HFFc6 (cell line): ENCODE measurements at places on chromosomes 11 and 22.

- H3K4me3 ChIP-seq: no peak overlapping the region
- peak; percentile 92 for DNase-seq
- peaks cover 5% of the 10 kb centered on the region; the same call in 1 of the 2 replicates for H3K36me3 ChIP-seq
- H3K27ac ChIP-seq: no peak overlapping the region
- H3K27me3 ChIP-seq: peaks cover 20% of the 10 kb centered on the region
- H3K4me1 ChIP-seq: peaks cover 63% of the 10 kb centered on the region
Observed at GRCh38 chr22:27107824-27108223, 450.4 kb downstream of the MIAT start.

GRCh38 chr22:50009765-50010675, 2.5 kb downstream of the IL17REL start:
- no peak overlapping the region for H3K4me3 ChIP-seq
- no peaks in the 10 kb centered on the region for H3K4me1 ChIP-seq
- no peaks in the 10 kb centered on the region for H3K36me3 ChIP-seq

DNA sequence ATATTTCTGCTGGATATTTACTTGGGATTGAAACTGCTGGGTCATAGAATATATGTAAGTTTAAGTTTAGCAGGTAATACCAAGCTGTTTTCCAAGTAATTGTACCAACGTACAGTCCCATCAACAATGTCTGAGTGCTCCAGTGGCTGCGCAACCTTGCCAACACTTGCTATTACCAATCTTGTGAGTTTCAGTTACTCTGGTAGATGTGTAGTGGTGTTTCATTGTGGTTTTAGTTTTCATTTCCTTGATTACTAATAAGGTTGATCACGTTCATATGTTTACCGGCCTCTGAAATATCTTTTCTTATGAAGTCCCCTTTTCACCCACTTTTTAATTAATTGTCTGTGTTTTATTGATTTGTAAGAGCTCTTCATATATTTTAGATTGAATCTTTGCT, 370.6 kb upstream of the CADM1 start:
- no peaks in the 10 kb centered on the region for H3K4me1 ChIP-seq
- H3K27ac ChIP-seq: no peak overlapping the region
- no peak overlapping the region for H3K4me3 ChIP-seq
- no peaks in the 10 kb centered on the region for H3K27me3 ChIP-seq
- no peak for DNase-seq

- no peaks in the 10 kb centered on the region for H3K36me3 ChIP-seq
- peaks cover 85% of the 10 kb centered on the region for H3K4me1 ChIP-seq
- peak overlapping the region; percentile 1 for H3K4me3 ChIP-seq
Observed at GRCh38 chr11:122210367-122210997, 94.5 kb upstream of the BLID start.

DNA sequence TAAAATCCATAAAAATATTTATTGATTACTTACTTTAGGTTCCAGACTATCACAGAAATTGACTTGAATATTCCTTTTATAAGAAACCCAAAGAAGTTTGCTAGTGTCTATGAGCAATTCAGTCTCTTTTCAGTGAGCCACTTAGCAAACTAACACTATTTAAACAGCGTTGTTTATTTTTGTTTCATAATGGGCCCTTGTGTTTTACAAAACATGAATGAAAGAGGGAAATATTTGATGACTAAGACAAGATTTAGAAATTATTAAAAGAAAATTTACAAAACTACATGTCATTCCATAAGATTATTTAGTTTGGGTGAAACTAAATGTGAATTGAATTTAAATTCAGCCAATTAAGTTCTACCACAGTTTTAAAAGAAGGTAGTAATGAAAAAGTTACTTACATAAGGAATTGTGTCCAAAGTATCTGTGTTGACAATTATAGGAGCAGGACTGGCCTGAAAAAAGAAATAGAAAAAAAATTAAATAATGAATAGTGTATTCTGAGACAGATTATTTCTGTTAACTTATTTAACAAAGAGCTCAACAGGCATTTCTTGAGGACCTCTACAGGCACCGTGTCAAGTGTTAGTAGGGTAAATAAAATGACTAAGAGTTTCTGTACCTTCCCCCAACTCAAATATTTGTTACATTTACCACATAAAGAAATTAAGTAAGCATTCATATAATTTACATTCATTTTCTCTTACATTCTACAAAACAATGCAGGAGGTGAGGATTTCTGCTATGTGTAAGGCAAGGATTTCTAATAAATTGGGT, 964.9 kb upstream of the CCDC90B start:
- no peak overlapping the region for H3K4me3 ChIP-seq
- DNase-seq: no peak
- H3K36me3 ChIP-seq: no peaks in the 10 kb centered on the region
- H3K27me3 ChIP-seq: no peaks in the 10 kb centered on the region

DNA sequence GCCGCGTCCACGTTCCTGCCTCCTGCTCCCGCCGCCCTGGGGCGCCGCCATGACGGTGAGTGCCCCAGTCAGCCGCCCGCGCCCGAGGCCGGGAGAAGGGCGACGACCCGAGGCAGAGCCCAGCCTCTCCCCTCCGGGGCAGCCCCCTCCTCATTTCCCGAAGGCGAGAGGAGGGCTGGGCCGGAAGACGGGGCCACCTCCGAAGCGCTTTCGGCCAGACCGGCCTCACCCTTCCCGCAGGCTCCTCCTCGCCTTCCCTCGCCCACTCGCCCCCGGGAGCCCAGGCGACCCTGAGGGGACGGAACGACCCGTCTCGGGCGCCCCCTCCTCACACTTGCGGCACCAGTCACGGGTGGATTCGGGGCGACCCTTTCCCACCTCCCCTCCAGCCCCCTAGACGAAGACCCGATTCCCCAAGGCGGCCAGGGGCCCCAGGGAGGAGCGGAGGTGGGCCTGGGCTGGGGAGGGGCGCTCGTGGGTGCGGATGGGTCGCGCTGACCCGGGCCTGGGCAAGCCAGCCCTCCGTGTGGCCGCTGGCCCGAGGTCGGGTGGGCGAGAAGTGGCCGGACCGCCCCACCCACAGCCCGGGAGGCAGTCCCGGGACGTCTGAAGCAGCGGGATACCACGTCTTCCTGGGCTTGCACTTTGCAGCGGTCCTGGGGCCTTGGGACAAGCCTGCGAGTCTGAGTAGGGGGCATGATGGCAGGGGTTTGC, 49.7 kb downstream of the TRIOBP start:
- H3K4me1 ChIP-seq: peaks cover 81% of the 10 kb centered on the region
- DNase-seq: no peak
- peak overlapping the region; percentile 83 for H3K27ac ChIP-seq
- H3K27me3 ChIP-seq: peaks cover 2% of the 10 kb centered on the region
- H3K4me3 ChIP-seq: peak overlapping the region; percentile 91
- peaks cover 4% of the 10 kb centered on the region; the same call in 1 of the 2 replicates for H3K36me3 ChIP-seq

GRCh38 chr11:112889446-112889845, 71.8 kb upstream of the NCAM1 start:
- no peak for DNase-seq
- H3K4me1 ChIP-seq: no peaks in the 10 kb centered on the region
- no peak overlapping the region for H3K4me3 ChIP-seq
- H3K27me3 ChIP-seq: peaks cover 2% of the 10 kb centered on the region; the same call in 1 of the 2 replicates

GRCh38 chr22:36755316-36755715, 20.6 kb downstream of the IFT27 start:
- no peak overlapping the region for H3K27ac ChIP-seq
- H3K4me3 ChIP-seq: no peak overlapping the region
- no peaks in the 10 kb centered on the region for H3K36me3 ChIP-seq
- no peak for DNase-seq
- peaks cover 34% of the 10 kb centered on the region for H3K27me3 ChIP-seq

DNA sequence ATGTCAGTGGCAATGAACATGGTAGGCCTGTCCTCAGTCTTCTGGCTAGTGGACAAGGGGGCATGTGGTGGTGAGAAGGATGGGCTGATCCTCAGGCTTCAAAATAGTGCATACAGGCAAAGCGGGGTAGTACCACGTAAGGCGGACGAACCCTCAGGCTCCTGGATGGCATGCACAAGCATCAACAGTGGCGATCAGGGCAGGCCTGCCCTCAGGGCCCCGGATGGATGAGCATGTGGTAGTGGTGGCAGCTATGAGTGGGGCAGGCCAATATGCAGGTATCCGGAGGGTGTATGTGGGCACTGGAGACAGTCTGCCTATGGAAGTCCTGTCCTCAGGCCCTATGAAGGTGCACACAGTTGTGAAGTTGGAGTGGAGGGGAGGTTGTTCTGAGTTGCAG, 163.8 kb downstream of the GUCY1A2 start:
- no peaks in the 10 kb centered on the region for H3K27me3 ChIP-seq
- no peaks in the 10 kb centered on the region; the same call in 1 of the 2 replicates for H3K36me3 ChIP-seq
- no peak overlapping the region for H3K27ac ChIP-seq
- DNase-seq: no peak

- DNase-seq: peak; percentile 38
- no peaks in the 10 kb centered on the region for H3K27me3 ChIP-seq
- H3K27ac ChIP-seq: peak overlapping the region; percentile 4; the same call in 1 of the 2 replicates
- H3K4me1 ChIP-seq: peaks cover 65% of the 10 kb centered on the region
Observed at GRCh38 chr11:83037877-83038276, 33.8 kb downstream of the RAB30 start.
